ENCODE measurements at places on chromosomes 16 and 17. TPM values are rescaled to one million over a fixed set of nuclear protein-coding genes. Genes with fewer than 3 reads are reported as not detected.
A peak's percentile ranks its signal among the peaks of the same experiment; 100 is the strongest.

The CAVIN1 gene
- total RNA-seq, result 0.49 TPM

DNA sequence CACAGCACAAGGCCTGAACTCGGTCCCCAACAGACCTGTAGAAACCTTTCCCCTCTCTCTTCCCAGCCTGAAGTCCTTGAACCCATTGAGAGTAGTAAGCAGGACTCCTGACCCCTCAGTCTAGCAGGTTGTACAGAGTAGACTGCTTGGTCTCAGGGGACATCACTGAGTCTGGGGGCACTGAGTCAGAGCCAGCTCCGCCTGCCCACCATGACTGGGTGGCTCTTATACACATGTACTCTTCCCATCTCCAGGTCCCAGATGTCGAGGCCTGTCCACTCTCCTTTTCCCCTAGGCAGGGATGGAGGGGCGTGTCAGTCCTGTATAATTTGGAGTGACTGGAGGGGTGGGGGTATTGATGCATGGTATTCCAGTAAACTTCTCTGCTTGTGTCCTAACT lies 23.5 kb downstream of the LIG3 start:
- ATAC-seq, result no peak

DNA sequence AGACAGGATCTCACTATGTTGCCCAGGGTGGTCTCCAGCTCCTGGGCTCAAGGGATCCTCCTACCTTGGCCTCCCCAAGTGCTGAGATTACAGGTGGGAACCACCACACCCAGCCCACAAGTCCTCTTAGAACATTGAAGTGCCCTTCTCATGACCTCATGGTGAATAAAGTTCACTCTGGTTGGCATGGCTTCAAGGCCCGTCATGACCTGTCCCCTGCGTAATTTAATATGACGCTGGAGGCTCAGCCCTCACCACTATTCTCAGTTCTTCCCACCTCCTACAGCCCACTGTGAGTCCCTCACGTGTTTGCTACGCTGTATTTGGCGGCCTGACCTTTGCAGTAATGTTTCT lies 1.9 kb downstream of the ENDOV start:
- no peak for ATAC-seq

GRCh38 chr17:63445571-63445953 lies 544 bp downstream of the CYB561 start:
- ATAC-seq, result peak; percentile 29

DNA sequence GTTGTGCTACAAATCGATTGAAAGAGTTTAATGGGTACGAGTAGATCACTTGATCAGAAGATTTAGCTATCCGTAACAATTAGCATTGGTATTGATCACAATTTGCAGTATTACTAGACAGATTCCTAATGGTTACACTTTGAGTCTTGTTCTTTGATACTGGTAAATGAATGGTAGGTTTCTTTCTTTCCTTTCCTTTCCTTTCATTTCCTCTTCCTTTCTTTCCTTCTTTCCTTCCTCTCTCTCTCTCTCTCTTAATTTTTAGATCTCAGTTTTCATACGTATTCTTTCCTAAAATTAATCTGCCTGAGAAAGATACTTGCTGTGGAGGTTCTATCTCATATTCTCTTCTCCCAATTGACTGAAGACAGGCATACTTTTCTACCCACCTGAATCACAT lies 17.9 kb downstream of the CPD start:
- no peak for ATAC-seq

DNA sequence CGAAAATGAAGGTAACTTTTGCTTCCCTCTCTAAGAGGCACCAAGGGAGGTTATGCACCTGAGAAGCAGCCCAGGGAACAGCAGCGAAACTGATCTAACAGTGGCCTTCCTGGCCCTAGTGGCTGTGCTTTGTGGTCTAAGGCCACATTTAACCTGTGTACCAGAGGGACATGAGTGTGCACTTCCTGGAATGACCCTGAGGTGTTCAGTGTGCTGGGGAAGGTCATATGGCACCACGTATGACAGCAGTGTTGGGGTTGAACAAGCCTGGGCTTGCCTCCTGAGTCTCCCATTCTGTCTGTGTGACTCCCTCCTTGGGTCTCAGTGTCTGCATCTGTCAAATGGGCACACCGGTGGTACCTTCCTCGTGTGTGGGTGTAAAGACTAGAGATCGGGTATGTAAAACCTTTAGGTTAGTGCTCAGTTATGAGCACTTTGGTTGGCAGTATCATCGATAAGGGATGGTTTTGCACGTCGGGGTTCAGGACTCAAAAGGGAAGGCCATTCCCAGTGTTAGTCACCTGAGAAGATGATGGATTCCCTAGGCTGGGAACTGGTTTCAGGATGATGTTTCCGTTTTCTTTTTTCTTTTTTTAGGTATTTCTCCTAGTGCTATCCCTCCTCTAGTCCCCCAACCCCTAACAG lies 31.9 kb downstream of the PLCG2 start:
- ATAC-seq, result no peak

DNA sequence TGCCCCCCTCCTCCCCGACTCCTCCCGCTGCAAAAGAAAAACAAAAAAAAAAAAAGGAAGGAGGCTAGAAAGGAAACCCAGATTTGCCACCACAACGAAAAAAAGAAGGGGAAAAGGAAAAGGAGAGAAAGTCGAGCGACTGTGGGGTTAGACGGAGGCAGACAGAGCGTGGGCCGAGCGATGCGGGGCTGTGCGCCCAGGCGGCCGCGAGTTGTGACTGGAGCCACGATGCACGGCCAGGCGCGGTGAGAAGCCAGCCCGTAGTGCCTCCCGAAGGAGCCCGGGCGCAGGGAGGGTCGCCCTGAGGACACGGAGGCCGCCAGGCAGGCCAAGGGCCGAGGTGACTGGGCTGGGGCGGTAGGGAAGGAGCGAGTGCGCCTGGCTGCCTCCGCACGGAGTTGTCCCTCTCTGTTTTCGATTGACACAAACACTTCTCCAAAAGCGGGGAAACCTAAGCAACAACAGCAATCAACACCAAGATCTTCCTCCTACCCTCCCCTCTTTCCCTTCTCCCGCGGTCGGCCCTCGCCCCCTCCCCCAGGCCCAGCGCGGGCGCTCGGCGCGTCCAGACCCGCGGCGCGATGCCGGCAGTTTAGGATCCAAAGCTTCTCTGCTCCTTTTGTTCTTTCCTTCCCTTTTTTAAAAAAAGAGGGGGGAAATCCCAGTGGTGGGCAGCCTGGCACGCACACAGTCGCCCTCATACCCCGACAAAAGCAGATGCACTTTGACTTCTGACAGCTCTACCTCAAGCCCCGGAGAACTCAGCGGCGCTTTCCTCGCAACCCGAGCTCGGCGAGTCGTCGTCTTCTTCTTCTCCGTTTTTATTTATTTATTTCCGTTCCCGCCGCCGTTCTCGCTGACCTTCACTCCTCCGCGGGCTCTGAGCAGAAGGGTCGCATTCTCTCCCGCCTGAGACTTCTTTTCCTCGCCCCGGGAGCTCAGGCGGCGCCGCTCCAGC lies at the start of gene LHX1:
LHX1 (plus strand) TSS at position 475 of the 958 bp plus-strand sequence. CDS start 723 bp downstream, outside the sequence.
- peak; percentile 18 for ATAC-seq

The MAPT gene
- total RNA-seq, result 1.9 TPM

The LRRC46 gene
- total RNA-seq, result 1.6 TPM

The YPEL2 gene
- 11.4 TPM for total RNA-seq

GRCh38 chr16:77193377-77193776 lies 2.4 kb downstream of the MON1B start:
- no peak for ATAC-seq

DNA sequence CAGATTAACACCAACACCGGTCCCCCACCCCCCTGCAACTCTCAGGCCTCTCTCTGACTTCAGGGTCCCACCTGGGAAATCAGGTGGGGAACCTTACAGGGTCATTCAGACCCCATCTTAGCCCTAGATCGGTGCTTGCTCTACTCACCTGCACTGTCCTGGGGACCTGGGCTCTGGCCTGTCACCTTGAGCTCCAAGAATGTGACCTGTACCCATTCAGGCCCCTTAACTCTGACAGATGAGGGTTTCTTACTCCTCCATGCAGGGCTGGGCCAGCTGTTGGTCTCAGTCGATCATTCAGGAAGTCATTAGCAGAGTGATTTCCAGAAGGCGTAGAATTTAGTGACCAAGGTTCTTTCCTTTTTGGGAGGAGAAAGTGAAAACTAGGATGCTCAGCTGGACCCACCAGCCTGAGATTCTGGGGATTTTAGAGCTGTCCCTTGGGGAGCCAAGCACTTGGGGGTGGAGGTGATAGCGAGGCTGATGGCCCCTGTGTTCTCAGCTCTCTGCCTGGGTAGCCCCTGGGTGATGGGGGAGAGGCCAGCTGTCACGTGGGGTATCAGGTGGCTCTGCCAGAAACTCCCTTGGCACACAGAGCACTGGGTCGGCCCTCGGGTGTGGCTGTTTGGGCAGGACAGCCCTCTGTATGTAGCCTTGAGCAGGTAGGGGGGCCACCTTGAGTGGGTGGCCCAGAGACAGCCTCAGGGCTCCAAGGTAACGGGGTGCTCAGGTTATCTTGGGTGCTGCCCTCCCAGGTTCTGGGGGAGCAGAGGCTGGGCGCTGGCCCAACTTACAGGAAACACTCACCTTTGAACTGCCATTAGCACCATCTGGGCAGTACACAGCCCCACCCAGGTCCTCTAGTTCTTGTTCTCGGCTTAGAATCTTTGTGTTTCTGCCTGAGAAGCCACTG lies 724 bp downstream of the MVP start:
- ATAC-seq, result no peak

GRCh38 chr17:47172696-47173565 lies 16.2 kb downstream of the CDC27 start:
- no peak for ATAC-seq

GRCh38 chr17:44911133-44912001 lies 3.9 kb downstream of the GFAP start:
- peak; percentile 75 for ATAC-seq

GRCh38 chr17:78664476-78665386 lies 87.5 kb upstream of the DNAH17 start:
- no peak for ATAC-seq

GRCh38 chr16:59848296-59848695 lies 1114.2 kb upstream of the GOT2 start:
- no peak for ATAC-seq

DNA sequence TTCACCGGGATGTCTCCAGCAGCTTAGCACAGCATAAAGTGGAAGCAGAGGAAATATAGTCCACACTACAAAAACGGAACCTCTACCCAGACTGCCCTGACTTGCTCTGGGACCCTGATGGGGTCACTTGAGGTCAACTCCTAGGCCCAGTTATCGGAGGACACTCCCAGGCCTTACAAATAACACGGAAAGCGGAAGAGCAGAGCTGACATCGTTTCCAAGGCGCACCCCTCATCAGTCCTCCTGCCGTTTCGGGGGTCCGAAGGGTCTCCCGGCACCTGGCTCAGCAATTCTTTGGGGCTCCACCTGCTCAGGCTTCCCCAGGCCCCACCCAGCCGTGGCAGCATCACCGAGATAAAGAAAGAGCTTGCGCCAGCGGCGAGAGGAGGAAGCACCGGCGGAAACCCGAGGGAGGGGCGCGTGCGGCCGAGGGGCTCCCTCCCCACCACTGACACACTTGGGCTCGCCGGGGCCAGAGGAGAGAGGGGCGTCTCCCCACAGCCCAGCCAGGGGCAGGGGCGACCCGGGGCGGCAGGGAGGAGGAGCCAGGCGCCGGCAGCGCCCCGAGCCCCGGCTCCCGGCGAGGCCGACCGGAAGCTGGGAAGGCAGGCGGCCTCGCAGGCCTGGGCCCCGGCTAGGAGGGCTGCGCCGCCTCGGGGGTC lies 727 bp downstream of the CORO7 start:
- ATAC-seq, result peak; percentile 11

DNA sequence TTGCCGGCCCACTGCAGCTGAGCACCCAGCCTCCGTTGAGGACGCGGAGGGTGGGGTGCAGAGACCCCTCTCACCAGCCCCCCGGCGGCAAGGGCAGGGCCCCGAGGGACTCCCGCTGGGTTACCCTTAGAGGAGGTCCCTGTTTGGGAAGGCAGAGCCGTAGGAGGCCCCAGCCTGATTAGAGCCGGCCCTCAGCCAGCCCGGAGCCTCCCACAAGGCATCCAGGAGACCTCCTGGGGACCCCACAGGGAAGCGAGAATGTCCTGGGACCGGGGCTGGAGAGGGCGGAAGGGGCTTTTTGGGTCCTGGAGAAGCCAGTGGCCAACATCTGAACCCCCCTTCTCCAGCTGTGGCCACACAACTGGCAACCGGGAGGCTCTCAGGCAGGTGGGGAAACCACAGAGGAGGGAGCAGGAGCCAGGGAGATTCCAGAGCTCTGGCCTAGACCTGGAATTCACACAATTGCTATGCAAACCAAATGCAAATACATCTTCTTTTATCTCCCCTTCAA lies 21.7 kb upstream of the SP6 start:
- peak; percentile 30 for ATAC-seq

The LITAFD gene
- not detected for total RNA-seq

The C17orf100 gene
- 6.4 TPM for total RNA-seq

DNA sequence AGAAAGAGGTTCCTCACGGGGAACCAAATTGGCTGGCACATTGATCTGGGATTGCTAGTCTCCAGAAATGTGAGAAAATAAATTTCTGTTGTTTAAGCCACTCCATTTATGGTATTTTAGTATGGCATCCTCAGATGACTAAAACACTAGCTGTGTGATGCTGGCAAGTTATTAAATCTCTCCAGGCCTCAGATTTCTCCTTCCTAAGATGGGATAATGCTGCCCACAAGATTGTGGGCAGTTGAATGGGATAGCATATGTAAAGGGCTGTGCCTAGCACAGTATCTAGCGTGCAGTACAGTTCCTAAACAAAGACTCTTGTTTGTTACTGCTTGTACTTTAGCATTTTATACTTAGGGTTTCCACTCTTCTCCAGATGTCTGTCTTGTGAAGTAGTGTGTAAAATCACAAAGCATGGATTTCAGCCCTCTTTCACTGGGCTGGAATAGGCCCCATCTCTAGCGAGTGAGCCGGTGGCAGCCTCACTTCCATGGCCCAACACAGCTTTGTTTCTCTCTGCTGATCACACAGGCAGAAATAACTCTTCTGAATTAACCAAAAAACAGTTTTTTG lies 38.2 kb upstream of the PHAF1 start:
- peak; percentile 14 for ATAC-seq

- peak; percentile 86 for ATAC-seq
Observed at GRCh38 chr17:81860756-81861568, 627 bp upstream of the P4HB start.

GRCh38 chr17:5895276-5895675 lies 174.9 kb upstream of the WSCD1 start:
- no peak for ATAC-seq

DNA sequence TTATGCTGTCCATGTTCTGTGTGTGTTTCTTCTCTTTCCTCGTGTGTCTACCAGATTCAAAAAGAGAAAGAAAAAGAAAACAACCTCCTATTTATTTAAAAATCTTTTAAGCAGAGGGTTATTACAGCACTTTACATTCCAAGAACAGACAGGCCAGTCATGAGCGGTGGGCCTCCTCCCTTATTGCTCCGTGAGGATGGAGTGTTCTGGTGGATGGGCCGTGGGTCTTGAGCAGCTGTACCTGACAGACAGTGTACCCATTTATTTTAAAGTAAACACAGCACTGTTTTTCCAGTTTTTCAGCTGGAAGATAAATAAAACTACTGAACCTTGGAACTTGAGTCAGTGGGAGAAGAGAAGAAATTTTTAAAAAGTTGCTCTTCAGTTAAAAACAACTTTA lies 52.4 kb downstream of the WWP2 start:
- no peak for ATAC-seq

- ATAC-seq, result no peak
Observed at GRCh38 chr16:58021661-58022551, 3.6 kb upstream of the MMP15 start.

The KRT39 gene
- total RNA-seq, result not detected

The ZNF597 gene
- total RNA-seq, result 5.1 TPM

The CMIP gene
- total RNA-seq, result 21.6 TPM

The CISD3 gene
- total RNA-seq, result 23.8 TPM
